ENCODE measurements at places on chromosomes 7 and 10.

DNA sequence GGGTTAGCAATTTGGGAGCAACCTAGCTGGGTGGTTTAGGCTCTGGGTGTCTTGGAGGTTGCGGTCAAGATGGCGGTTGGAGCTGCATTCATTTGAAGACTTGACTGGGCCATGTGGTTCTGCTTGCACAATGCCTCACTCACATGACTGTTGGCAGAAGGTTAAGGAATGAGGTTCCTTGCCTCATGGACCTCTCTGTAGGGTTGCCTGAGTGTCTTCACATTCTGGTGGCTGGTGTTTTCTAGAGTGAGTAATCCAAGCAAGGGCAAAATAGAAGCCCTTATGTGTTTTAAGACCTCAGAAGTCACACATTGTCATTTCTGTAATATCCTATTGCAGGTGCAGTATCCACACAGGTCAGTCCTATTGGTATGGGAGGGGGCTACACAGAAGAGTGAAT is 52.0 kb downstream of the CDK14 start:
- DNase-seq: no peak

GRCh38 chr7:138086563-138087270 is 10.5 kb downstream of the AKR1D1 start:
- no peak for DNase-seq

- DNase-seq: no peak
These were observed 1128.7 kb downstream of the CNTNAP2 start for GRCh38 chr7:147245274-147245673.

GRCh38 chr7:134712196-134712595 is 65.5 kb downstream of the BPGM start:
- DNase-seq: no peak

DNA sequence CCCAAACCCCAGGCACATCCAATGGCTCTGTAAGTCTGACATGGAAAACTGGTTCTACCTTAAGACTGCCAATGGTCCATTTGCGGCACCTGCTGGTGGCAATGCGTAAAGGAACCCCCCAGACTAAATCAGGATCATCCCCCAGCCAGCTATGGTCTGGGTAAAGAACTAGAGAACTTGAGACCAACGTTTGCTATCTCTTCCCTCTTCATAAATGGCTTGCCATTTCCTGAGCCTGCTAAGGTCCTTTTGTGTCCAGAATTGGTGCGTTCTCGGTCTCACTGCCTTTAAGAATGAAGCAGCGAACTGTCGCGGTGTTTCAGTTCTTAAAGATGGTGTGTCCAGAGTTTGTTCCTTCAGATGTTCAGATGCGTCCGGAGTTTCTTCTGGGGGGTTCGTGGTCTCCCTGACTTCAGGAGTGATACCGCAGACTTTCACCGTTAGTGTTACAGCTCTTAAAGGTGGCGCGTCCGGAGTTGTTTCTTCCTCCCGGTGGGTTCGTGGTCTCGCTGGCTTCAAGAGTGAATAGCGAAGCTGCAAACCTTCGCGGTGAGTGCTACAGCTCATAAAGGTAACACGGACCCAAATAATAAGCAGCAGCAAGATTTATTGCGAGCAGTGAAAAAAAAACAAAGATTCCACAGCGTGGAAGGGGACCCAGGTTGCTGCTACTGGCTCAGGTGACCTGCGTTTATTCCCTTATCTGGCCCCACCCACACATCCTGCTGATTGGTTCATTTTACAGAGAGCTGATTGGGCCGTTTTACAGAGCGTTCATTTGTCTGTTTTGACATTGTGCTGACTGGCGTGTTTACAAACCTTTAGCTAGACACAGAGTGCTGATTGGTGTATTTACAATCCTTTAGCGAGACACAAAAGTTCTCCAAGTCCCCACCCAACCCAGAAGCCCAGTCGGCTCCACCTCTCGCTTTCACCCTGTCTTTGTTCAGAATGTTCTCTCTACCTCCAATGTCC is 95.4 kb downstream of the ELMO1 start:
- DNase-seq: peak; percentile 22

DNA sequence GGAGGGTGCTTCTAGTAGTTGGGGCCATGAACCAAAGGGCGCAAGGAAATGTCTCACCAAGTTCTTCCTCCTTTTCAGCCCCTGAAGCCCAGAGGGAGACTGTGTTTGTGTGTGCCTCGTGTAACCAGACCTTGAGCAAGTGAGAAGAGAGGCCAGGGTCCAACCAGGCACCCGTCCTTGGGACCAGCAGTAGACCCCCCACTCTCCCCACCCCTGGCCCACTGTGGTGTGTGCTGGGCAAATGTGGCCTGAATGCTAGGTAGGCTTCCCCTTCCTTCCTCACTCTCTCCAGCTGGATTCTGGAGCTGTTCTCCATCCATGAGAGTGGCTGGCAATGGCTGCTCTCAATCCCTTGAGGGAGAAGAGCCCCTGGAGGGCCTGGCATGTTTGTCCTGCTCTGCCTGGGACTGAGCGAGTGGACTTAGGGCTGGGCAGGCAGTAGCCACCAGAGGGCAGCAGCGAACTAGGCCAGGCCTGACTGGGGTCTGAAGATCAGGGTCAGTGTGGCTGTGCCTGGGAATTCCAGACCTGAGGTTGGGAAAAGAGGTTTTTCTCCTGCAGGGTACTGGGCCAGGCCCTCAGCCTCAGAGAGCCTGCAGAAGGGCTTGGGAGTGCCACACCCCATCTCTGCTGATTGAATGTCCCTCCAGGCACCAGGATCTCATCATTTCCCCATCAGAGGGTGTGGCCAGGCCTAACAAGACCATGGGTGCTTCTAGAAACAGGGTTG is 12.5 kb downstream of the SFRP5 start:
- no peak for DNase-seq

DNA sequence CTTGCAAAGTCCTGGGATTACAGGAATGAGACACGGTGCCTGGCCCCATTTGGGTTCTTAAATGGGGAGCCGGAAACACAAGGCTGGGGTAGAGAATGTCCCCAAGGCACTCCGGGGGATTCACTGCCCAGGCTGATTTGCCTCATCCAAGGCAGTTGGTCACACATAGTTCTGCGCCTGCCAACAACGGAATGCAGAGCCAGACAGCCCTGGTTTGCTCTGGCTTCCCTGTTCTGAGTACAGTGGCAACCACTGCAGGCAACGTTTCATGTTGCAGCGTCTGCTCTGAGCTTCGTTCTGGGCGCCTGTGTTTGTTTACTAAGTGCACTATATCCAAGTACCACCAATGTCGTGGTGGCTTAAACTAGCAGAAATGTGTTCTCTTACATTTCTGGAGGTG is 61.7 kb upstream of the C1QL3 start:
- no peak for DNase-seq

- no peak for DNase-seq
These were observed 47.4 kb upstream of the FAM180A start for GRCh38 chr7:135795846-135796570.

GRCh38 chr7:16532272-16532671 is 5.6 kb downstream of the LRRC72 start:
- DNase-seq: no peak

GRCh38 chr10:69241575-69241974 is 21.4 kb downstream of the HKDC1 start:
- no peak for DNase-seq

- no peak for DNase-seq
These were observed 40.0 kb downstream of the FANK1 start for GRCh38 chr10:125936331-125936730.

DNA sequence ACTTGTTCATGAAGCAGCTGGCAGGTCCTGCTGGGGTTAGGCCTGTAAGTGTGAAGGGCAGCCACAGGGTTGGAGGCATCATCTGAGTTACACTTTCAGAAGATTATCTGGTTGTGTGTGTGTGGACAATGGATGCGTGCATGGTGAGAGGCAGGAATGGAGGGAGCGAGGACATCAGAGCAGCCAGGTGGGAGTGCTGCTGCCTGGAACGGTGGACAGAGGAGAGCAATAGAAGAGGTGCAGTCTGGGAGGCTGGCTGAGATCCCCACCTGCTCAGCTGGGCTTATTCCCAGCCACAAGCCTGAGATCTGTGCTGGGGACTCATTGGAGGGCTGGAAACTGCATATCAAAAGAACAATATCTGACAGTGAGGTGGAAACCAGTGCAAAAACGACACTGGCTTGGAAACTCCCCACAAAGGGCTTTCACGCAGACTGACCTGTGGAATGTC is 17.9 kb downstream of the ZNF488 start:
- no peak for DNase-seq

DNA sequence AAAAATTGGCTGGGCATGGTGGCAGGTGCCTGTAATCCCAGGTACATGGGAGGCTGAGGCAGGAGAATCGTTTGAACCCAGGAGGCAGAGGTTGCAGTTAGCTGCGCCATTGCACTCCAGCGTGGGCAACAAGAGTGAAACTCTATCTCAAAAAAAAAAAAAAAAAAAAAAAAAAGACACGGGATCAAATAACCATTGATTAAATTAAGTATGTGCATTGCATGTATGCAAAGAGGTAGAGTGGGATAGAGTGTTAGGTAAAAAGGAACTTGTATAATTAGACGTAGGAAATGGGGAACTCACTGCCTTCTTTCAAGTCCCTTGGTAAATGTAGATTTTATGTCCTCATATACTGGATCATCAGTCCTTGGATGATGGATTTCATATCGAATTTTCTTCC is 13.1 kb downstream of the VCL start:
- DNase-seq: no peak

- DNase-seq: no peak
These were observed 104.7 kb downstream of the CHCHD3 start for GRCh38 chr7:132977234-132977633.

- DNase-seq: no peak
These were observed 50.5 kb downstream of the CDK6 start for GRCh38 chr7:92785923-92786322.

DNA sequence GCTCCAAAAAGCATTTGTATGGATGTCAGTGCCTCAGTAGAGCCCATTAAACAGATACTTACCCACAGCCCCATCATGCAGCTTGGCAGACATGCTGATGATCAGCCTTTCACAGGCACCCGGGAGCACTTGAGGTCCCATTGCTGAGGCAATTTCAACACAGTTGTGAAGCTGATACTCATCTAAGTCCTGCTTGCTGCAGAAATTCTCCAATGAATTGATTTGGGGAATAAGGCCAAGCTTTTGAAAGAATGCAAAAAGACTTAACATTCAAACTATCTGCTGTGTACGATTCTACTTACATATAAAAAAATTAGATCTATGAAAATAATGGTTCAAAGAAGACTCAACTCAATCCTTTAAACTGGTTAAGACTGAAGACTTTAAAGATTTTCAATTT is 60.5 kb downstream of the LAMB4 start:
- no peak for DNase-seq

DNA sequence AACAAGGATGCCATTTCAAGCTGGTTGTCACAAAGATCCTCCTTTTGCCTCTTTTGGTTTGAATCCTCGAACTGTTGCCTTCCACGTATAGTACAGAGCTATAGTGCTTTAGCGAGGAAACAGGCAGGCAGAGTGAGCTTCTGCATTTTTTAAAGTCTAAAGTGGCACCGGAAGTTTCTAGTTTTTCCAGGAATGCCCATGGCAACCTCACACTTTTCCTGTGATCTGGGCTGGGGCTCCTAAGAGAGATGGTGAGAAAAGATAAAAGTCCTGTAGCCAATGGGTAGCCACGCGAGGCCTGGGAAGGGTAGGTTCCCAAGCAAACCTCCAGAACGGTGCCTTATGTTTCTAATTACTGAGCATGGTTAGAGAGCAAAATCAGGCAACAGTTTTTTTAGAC is 76.7 kb downstream of the CALD1 start:
- no peak for DNase-seq

- DNase-seq: no peak
These were observed 58.4 kb upstream of the TNRC18 start for GRCh38 chr7:5482020-5482498.

GRCh38 chr10:49653273-49653929 is 26.1 kb upstream of the C10orf53 start:
- no peak for DNase-seq

GRCh38 chr7:76155938-76156337 is 45.8 kb upstream of the SRRM3 start:
- no peak for DNase-seq

GRCh38 chr7:139153832-139154231 is 44.3 kb upstream of the ZC3HAV1 start:
- DNase-seq: no peak

- DNase-seq: no peak
These were observed 16.1 kb downstream of the MYL10 start for GRCh38 chr7:101612885-101613515.
